ENCODE measurements at places on chromosomes 6 and 20.

DNA sequence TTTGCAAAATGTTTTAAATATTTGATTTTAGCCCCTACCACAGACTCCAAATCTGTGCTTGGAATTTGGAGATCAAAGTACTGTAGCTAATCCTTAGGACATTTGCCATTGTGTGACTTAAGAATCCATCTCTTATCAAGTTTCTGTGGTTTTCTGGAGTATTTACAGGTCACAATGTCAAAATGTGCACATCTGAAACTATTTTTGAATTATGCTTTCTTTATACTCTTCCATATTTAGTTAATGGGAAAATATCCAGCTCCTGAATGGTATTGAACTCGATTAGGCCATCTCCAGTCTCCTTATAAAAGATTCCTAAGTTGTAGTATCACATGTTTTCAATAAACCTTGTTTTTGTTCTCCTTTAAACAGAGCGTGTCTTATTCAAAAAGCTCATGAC lies 162.5 kb downstream of the KHDC1L start:
- DNase-seq: peak; percentile 68

- DNase-seq: peak; percentile 34
Measured at GRCh38 chr6:4805553-4806336, 29.5 kb downstream of the CDYL start.

- DNase-seq: no peak
Measured at GRCh38 chr6:6001443-6001842, 5.3 kb downstream of the NRN1 start.

GRCh38 chr6:156774863-156775405 lies 2.2 kb upstream of the ARID1B start:
- no peak for DNase-seq

DNA sequence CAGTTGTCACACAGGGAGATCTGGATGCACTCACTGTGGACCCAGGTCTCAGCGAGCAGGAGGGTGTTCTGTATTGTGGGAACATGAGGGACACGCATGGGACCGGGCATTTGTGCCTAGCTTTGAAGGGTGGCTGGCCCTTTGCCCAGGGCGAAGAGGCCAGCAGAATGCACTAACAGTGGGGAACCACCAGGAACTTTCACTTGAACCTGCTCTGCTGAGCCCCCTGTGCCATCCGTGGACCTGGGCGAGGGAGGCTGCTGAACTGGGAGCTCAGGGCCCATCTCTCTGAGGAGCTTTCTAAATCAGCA lies 1.2 kb upstream of the ULBP2 start:
- no peak for DNase-seq

GRCh38 chr20:12152996-12153395 lies 235.3 kb downstream of the BTBD3 start:
- peak; percentile 15 for DNase-seq

DNA sequence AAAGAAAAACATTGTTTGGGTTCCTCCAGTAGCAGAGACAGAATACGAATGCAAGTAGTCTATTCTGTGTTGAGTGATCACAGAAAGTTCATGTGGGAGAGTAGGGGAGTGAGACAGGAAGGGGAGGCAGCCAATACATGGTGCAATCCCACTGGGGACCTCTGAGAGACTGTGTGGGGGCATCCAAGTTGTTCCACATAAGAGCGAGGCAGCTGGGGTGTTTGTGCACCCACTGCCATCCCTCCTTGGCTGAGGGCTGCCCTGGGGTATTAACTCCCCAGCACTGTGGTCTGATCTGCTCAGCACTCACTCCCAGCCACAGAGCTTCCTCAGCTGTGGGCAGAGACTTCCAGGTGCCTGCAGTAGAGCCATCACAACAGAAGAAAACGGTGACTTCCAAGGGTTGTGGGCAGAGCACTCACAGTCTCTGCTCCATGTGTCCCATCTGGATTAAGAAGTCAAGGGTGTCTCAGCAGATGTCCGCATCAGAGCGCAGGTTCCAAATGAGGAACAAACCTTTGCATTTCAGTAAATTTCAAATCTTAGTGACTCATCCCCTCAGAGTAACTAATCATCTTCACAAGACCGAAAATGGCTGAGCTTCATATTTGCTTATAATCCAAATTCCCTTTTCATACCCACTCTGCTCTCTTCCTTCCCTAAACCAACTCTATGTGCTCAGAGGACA lies 101.9 kb upstream of the NAA20 start:
- no peak for DNase-seq

DNA sequence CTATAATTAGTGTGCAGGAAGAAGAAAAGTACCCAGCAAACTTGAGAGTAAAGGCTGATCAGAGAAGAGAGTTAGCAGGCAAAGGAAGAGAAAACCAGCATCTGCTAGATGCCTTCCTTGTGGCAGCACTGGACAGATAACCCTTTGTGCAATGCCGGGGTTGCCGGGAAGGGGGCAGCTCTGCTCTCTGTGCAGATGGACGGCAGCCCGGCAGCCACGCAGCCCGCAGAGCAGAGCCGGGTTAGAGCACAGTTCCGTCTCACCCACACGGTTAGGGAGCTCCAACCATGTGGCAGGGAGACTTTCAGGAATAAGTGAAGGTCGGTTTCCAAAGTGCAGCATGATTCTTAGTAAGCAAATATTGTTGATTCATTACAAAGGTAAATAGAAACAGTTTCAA lies 80.0 kb upstream of the RPS6KA2 start:
- DNase-seq: peak; percentile 17

DNA sequence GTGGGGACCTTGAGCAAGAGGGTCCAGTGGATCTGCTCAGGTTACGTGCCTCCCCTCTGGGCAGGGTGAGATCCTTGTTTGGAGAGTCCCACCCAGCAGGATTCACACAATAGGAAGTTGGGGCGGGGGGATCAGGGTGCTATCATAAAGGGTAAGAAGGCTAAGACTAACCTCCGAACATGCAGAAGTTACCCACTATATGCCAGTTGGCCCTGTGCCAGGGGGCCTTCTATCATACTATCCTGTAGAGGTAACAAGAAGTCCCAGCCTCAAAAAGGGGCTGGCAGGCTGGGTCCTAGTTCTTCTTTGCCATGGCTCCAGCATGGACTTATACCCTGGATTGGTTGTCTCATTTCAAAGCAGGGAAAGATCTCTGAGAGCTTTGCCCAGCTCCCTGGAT lies 94.1 kb downstream of the CDH26 start:
- no peak for DNase-seq

- DNase-seq: peak; percentile 22
Measured at GRCh38 chr6:63637865-63638445, 2.4 kb downstream of the PHF3 start.

GRCh38 chr20:8602389-8603116 lies 466.3 kb upstream of the PLCB4 start:
- no peak for DNase-seq

DNA sequence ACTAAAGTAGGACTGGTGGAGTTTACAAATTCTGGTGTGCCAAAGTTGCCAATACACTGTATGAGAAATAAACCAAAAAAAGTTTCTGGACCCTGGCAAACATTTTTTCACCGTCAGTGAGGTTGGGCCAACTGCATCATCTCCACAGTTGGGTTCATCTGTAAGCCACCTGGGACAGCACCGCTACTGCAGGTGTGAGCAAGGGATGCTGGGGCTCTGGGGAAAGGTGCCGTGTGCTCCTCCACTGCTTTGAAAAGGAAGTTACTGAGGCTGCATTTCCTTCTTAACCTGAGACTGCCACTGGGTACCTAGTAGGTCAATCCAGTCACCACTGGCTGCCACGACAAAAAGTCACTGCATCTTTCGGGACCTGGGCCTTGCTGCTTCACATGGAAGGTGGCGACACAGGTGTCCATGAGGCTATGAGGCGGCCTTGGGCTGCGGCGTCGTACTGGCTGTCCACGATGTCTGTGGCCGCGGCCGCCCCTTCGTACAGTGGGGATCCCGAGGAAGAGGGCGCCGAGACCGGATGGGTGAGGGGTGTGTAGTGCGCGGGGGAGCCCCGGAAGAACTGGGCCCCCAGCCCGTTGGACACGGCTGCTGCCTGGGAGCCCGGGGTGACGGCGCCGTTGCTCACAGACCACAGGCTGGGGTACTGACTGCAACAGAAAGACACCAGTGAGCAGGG lies 9.6 kb downstream of the TBXT start:
- DNase-seq: no peak

DNA sequence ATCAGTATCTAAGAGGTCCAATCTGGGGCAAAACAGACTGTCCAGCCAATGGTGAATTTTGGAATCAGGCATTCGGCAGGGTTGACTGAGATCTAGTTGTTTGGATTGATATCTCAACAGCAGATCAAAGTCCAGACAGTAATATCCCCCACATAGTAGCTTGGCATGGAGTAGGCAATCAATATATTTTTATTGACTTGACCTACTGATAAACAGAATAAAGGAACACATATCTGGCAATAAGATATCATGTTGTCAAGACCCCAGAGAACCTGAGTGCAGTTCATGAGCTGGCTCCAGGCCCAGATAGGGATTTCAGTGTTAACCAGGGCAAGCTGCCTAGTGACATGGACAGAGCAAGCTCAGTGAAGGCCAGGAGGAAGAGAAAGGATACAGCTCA lies 34.4 kb downstream of the TNFAIP3 start:
- DNase-seq: no peak

- no peak for DNase-seq
Measured at GRCh38 chr6:144395014-144395413, 109.9 kb downstream of the UTRN start.

- no peak for DNase-seq
Measured at GRCh38 chr6:41504466-41505121, 41.6 kb upstream of the FOXP4 start.

DNA sequence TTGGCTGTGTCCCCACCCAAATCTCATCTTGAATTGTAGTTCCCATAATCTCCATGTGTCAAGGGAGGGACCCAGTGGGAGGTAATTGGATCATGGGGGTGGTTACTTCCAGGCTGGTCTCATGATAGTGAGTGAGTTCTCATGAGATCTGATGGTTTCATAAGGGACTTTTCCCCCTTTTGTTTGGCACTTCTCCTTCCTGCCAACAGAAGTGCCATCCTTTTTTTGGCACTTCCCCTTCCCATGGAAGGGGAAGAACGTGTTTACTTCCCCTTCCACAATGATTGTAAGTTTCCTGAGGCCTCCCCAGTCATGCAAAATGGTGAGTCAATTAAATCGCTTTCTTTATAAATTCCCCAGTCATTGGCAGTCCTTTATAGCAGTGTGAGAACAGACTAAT lies 18.0 kb upstream of the PI3 start:
- no peak for DNase-seq

DNA sequence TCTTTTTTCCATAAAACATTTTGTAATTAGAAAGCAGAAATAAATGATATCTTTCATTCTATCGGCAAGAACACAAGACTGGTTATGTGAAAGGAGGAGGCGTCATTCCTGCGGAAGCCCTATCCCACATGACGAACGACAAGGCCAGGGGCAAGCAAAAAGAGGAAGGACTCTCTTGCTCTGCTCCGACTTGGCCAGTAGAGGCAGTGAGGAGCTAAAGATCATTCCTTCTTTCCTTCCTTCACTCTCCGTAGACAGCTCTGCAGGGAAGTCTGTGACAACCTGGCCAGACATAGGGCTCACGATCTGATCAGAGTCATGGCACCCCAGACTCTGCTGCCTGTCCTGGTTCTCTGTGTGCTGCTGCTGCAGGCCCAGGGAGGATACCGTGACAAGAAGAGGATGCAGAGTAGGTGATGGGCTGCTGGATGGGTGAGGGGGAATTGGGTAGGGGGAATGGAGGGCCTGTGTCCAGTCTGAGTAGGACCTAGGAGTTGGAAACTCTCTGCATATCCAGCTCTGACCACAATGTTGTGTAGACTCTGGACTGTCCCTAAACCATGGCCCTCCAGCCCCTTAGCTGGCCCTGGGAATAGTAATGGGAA lies at the start of gene WFDC10A:
Gene WFDC10A (plus strand): TSS at position 244 of the 605 bp plus-strand sequence. CDS start 75 bp downstream, at position 319.
- peak; percentile 44 for DNase-seq

DNA sequence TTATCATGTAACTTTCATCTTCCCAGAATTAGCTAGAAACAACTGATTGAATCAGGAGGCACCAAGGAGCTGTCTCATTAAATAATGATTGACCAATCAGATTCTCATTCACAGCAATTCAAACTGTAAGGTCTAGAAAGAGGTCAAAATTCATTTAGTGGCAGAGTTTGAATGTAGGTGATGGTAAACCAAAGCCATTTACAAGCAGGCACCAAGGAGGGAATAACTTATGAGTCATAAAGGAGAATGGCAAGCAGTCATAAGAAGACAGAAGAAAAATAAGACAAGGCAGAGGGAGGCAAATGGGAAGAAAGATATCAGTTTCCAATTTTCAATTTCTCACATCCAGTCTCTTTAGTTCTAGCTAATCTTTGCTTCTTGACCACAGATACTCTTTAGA lies 52.9 kb upstream of the DEFB112 start:
- DNase-seq: no peak

- DNase-seq: no peak
Measured at GRCh38 chr6:89299466-89299850, 15.6 kb downstream of the GABRR2 start.

DNA sequence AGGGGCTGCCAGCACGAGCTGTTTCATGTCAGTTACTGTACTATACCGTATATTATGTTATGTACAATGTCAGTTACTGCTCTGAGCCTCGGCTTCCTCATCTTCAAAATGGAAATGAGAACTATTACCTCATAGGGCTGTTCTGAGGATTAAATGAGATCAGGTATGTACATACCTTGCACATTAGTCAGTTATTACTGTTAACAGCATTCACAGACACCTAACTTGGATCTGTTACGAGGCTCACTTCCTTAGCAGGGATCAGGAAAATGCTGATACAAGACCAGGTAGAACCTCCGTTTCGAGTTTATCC lies 69.7 kb upstream of the TBC1D7 start:
- no peak for DNase-seq

DNA sequence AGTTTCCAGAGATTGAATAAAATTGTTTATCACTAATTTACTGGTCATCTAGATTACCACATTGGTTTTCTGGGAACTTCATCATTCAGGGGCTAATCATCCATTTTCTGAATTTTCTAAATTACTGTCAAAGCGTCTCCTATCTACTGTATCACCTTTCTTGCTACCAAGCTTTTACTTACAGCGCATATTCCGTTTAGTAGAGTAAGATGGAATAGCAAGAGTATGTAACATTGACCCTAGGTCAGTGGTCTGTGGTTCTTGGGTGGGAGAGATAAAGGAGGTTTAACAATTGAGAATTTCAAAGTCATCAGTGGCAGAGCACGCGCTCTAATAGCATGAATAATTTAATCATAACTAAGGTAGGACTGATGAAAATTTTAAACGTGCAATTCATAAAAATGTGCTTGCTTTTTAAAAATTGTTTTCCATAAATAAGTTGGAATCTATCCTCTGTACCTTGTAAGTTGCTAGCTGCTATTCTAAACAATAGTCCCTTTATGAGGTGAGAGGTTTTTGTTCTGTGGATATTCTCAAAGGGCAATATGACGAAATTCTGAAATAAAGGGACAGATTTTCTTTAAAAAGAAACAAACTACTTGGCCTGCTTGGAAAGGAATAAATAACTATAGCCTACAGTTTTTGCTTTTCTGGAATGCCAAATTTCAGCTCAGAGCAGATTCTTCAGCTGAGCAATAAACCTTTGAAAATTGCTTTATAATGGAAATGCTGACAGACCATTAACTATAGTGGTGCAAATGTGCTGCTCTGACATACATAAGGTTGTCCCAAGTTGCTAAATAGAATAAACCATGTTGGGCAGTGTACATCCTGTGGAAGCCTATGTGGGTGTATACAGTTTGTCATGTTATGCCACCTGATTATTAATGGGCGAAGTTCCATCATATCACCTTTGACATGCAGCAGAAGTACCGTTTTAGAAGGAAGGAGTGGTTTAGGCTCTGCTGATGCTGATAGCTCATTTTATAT lies 84.1 kb downstream of the ZFAND3 start:
- DNase-seq: no peak
